ENCODE measurements at places on chromosomes 11 and 22.

- DNase-seq = peak; percentile 42
These were observed 116.2 kb downstream of the FAT3 start for GRCh38 chr11:92340839-92341238.

GRCh38 chr11:25537393-25537792, 794.5 kb upstream of the ANO3 start:
- DNase-seq = no peak

DNA sequence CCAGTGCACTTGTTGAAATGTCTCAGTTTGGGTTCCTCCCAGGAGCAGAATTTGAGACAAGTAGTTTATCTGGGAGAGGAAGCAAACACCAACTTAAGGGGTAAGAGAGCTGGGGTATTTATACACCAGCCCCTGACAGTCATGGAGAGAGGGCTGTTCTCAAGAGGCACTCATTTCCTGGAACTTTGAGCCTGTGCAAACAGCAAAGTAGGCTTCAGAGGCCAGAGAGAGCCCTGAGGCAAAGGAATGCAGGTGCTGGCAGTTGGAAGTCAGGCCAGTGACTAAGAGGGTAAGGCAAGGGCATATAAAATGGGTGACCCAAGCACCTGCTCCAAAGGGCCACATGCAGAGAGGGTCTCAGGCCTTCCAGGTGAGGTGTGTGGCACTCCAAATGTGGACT, 16.1 kb downstream of the MS4A18 start:
- no peak for DNase-seq

DNA sequence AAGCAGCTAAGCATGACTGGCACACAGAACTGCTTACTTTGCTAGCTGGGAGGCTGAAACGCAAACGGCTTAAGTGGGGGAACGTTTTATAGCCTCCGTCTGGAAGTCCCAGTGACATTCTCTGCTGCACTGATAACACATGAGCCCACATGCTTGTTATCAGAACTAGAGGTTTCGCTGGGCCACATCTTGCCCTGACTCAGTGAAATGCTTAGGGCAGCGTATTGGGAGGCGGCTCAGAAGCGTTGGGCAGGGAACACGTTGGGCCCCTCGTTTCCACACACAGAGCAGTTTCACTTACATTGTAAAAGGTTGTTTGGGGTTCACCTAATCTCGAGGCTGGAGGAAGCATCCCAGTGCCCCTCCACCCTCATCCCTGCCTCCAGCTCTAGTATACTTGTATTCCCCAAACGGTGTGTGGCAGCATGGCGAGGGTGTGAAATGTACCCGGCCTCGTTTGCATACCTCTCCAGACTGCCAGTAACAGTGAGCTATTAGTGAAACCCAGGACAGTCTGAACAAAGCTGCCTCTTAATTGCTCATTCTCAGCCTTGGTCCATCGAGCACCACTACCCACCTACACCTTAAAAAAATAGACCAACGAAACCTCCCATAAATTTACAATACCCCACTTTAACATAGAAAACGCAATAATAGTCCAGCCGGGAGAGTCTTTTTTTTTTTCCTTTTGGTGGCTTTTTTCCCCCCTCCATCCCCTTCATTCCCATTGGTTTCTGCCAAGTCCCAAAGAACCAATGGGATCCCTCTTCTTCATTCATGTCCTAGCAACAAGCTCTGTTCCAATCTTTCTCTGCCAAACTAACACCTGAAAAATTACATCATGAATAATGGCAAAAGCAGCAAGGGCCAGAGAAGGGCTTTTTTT, 218.8 kb upstream of the SORL1-AS1 start:
- peak; percentile 62 for DNase-seq

DNA sequence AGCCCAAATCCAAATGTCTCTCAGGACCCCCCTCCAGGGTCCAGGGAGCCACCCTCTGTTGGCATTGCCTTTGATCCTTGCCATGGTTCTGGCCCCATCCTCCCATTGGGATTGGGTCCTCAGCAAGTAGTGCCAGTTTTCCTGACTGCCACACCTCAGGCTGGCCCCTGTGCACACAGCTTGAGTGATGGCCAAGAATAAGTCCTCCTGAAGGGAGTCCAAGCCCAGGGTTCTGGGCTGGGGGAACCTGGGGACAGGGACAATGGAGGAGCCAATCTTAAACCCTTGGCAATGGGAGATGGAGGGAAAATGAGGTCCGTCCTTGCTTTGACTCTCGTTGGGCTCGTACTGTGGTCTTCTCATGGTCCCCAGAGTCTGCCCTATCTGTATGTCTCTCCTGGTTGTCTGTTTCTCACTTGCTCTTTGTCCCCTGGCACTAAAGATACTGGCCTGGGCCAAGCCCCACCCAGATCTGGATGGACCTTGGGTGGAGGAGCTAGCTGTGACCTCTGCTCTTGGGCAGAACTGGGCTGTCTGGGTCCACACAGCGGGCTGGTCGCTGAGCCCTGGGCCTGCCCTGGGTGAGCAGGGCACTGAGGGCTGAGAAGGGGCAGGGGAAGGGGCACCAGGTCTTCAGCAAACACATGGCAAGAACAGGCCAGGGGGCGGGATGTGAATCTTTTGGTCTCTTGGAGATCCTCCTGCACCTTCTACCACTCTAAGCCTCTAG, 2.9 kb downstream of the SOX10 start:
- no peak for DNase-seq

Measured in fibroblast of mammary gland (primary cell).